ENCODE measurements at places on chromosomes 7 and 10.

DNA sequence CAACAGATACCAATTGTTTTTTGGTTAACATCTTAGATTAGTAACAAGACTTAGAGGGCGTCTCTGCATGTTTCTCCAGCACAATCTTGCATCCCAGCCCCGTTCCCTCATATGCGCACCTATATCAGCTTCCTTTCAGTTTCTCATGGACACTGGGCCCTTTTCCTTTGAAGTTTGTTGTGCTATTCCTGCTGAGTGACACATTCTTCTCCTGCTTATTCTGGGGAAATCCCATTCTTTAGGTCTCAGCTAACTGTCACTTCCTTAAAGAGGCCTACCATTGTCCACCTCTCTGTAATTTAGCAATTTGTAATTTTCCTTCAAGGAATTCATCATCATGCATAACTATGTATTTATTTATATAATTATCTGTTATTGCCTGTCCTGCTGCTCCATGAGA, 110.3 kb upstream of the STEAP1B start:
- no peak for DNase-seq

DNA sequence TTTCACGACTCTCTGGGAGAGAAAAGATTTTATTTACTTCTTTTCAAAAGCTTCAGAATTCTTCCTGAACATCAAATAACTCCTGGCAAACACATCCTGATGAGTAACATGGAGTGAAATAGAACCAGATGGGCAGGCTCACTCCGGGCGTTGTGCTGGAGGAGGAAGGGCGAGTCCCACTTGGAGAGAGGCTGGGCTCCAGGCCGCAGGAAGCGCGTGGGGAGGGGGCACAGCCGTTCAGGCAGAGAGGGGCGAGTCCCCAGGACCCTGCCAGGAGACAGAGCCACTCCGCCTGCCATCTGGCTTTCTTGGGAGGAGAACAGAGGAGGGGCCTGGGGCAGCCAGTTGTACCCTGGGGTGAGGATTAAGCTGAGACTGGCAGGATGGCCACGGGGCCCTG, 265.9 kb upstream of the ZMIZ1 start:
- DNase-seq, result peak; percentile 55

- peak; percentile 91 for DNase-seq
Measured at GRCh38 chr10:118423800-118424442, 81.8 kb upstream of the FAM204A start.

GRCh38 chr7:90818341-90818740, 222.2 kb downstream of the CDK14 start:
- DNase-seq, result no peak

GRCh38 chr10:71465551-71466252, 69.0 kb downstream of the CDH23 start:
- DNase-seq, result no peak

DNA sequence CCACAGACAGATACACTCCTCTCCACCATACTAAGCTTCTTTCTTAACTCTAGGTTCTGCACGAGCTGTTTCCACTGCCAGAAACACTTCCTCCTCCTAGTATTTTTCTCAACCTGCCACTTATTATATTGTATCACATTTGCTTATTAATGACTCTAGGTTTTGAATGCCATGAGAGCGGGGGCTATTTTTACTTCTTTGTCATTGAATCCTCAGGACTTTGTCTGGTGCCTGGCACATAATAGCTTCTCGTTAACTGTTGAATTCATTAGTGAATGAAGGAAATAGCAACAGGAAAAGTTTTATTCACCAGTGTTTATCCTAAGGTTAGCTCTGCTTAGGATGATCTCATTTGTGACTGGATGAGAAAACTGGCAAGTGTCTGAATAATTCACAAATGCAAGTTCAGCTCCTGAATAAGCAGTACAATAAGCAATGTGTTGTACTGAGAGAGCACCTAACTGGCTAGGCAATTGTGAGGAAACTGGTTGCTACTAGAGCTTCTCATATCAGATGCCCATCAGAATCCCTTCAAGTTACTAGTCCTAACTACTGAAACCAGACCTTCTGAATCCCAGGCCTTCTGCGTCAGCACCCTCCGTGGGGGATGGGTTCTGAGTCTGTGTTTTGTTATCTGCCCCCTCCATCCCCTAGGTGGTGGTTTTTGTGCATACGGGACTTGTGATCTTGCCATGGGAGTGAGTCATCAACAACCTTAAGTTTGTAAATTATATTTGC, 92.7 kb downstream of the LSMEM1 start:
- DNase-seq, result no peak

- DNase-seq, result no peak
Measured at GRCh38 chr7:100607111-100607510, 4.9 kb downstream of the PCOLCE start.

DNA sequence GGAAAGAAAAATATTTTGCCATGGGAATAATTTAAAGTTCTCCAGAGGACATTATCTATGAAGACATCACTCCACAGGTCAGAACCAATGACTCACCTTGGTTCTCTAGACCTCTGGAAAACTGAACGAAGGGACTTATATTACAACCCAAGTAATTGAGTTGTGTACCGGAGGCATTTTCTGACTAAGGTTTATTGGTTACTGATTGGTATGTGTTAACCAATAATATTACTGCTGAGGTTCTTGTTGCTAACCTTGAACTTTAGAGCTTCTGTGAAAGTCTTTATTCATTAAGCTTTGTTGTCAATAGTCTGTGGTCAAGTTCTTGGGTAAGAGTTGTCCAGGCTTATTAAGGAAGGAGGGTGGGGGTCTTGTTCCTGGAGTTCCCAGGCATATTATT, 78.1 kb upstream of the MTPN start:
- no peak for DNase-seq

DNA sequence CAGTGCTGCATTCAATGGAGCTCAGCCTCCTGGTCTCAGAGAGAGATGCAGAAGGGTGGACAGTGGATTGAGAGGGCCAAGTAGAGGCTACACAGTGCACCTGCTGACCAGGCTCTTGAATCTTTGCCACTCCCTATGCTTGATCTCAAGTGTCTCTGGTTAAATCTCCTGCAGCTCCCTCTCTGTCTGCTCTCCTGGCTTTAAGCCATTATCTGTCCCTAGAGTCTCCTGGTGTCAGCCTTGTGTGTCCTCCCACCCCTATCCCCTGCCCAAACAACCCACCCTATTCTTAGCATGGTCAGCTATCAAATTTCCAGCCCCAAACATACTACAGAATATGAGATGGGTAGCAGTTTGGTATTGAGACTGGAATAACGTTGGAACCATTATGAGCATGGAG, 479.3 kb upstream of the CELF2 start:
- no peak for DNase-seq

- no peak for DNase-seq
Measured at GRCh38 chr10:21167288-21168010, 270.3 kb upstream of the NEBL start.

GRCh38 chr10:97515271-97515978, 16.7 kb downstream of the UBTD1 start:
- no peak for DNase-seq

DNA sequence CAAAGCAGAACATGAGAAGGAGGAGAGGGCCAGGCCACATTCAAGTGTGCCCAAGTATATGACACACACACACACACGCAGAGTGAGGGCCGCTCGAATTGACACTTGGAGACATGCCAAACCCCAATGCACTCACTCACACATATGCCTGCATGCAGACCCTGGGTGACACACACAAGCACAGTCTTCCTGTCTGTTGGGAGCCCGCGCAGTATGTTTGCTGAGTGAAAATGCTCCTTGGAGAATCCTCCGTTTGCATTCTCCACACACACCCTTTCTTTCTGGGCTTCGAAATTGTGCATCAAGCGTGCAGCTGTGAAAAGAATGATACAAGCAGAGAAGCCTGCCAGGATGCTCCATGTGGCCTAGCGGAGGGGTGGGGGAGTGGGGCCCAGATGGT, 120.9 kb downstream of the PLXNA4 start:
- no peak for DNase-seq

DNA sequence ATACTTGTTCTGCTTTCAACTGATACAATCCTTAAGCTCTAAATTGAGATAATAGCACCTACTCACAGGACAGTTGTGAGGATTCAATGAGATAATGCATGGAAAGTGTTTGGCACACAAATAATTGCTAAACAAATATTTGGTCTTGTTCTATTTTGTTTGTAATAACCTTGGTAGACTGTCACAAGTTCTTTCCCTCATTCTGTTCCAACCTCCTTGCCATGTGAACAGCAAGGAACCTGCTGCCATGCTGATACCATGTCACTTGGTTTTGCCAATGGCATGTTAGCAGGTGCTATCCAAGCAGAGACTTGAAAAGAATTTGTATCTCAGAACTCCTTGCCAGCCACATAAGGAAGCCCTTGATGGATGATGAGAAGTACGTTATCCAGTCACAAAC, 24.8 kb upstream of the TECTB start:
- DNase-seq, result no peak

DNA sequence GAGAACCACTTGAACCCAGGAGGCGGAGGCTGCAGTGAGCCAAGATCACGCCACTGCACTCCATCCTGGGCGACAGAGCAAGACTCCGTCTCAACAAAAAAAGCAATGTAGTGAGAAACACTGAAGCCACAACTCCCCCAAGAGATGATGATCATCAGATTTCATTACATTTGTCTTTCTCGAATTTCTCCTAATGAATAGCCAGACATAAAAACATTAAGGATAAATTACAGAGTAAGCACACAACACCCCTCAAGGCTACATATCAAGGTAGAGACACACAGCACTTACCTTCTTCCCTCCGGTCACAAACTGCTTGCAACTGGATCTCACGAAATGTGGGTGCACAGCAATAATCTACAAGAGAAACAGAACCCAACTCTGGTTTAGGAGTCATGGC, 91.5 kb downstream of the VPS41 start:
- no peak for DNase-seq

- DNase-seq, result peak; percentile 36
Measured at GRCh38 chr7:1742555-1743303, 72.7 kb downstream of the ELFN1 start.

DNA sequence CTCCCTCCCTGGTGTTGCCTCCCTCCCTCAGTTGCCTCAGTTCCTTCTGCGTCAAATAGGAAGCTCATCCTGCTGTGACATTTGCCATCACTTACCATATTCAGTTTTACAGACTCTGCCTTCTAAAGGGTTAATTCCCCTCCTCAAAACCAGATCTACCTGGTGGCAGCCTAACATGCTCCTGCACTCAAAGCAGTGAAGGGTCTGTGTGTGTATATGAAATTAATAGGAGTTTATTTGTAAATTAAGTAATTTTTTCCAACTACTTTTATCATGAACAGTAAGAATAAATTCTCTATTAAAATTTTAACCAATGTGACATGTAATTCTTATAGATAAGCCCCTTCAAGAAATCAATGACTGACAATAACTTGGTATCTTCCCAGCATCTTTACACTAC, 158.6 kb upstream of the INSYN2A start:
- DNase-seq, result peak; percentile 28

DNA sequence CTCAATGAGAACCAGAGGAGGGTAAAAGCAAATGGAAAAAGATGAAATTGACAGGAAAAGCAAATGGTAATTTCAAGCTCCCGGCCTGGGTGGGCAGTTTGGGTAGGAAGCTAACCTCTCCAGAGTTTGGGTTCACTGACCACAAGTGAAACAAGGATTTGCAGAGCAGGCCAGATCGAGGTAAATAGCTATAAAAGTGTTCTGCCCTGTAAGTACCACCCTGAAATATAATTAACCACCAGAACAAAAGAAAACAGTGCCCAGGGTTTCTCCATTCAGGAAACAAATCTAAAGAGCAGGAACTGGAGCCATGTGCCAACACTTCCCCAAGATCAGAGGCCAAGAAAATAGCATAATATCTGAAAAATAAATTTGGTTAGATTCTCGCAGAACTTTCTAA, 276.7 kb upstream of the MEOX2 start:
- no peak for DNase-seq
